T-helper 22 cell (primary cell): ENCODE measurements at places on chromosomes 11 and 22.

GRCh38 chr11:86138958-86139357 is 70.1 kb upstream of the PICALM start:
- DNase-seq, result no peak

- DNase-seq, result no peak
Observed at GRCh38 chr11:112355726-112356125, 95.1 kb upstream of the PLET1 start.

GRCh38 chr11:101825531-101825930 is 89.3 kb upstream of the CEP126 start:
- DNase-seq, result no peak

DNA sequence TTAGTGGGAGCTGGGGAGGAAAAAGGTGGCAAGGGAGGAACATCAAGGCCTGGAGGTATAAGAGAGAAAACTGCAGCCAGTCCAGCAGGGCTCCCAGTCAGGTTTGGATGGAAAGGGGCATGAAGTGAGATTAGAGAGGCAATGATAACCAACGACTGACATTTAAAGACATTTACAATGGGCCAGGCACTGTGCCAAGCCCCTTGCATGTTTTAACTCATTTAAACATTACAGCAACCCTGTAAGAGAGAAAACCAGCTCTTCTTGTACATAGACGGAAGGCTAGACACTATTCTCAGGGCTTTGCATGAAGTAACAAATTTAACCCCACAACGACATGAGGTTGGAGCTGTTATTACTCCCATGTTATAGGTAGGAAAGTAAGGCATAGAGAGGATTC is 32.1 kb upstream of the PAK1 start:
- DNase-seq, result no peak

DNA sequence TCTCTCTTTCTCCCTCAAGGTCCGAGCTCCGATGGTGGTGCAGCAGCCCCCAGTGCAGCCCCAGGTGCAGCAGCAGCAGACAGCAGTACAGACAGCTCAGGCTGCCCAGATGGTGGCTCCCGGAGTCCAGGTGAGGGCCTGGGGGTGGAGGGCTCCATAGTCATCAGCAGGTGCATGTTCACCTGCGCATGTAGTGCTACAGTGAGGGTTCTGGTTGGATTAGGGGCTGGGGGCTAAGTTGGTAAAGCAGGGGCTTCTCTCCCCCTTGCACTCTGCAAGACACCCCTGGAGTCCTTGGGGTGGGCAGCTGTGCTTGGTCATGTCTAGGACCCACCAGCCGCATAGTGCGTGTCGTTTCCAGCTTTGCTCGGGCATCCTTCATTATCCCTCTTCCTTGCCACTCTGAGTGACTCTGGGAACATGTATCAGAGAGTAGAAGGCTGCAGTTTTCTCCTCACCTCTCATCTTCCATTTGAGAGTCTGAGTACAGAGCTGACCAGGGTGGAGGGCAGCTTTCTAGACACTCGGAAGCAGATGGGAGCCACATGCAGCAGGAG is 61.2 kb downstream of the MED15 start:
- no peak for DNase-seq

GRCh38 chr11:115869780-115870431 is 365.7 kb upstream of the CADM1 start:
- no peak for DNase-seq

DNA sequence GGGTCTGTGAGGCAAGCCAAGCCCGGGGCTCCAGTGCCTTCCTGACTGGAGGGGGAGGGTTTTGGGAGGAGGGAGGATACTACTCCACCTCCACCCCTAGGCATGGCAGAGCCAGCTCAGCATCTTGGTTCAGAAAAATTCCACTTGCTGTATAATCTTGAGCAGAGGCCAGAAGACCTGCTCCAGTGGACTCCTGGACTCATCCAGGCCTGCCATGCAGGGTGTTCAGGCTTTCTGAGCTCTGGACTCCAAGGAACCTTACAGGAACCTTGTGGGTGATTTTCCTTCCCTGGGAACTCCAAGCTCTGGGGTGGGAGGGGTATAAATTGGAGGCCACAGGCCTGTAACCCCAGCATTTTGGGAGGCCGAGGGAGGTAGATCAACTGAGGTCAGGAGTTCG is 9.4 kb downstream of the CSDC2 start:
- DNase-seq, result no peak

DNA sequence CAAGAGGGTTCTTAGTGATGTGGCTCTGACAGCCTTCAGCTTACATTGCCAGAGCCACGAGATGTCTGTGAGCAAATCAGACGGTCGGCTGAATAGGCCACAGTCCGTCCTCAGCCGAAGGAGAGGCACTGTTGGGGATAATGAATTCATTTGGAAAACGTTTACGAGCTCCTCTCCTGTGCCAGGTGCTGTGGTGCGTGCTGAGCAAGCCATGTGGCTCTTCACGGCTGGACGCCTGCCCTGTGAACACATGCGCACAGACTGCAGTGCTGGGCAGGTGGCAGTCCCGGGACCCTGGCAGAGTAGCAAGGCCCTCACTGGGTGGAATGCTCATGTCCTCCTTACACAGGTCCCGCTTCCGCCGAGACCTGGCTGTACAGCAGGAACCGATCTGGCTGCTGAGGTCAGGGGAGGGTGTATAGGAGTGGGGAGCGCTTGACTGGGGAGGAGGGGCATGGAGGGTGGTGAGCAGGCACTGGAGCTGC is 6.8 kb downstream of the TBC1D22A start:
- no peak for DNase-seq

GRCh38 chr22:31343235-31344191 is 2.6 kb downstream of the PATZ1 start:
- DNase-seq, result no peak

GRCh38 chr22:45007391-45008185 is 2.2 kb downstream of the PHF21B start:
- no peak for DNase-seq

DNA sequence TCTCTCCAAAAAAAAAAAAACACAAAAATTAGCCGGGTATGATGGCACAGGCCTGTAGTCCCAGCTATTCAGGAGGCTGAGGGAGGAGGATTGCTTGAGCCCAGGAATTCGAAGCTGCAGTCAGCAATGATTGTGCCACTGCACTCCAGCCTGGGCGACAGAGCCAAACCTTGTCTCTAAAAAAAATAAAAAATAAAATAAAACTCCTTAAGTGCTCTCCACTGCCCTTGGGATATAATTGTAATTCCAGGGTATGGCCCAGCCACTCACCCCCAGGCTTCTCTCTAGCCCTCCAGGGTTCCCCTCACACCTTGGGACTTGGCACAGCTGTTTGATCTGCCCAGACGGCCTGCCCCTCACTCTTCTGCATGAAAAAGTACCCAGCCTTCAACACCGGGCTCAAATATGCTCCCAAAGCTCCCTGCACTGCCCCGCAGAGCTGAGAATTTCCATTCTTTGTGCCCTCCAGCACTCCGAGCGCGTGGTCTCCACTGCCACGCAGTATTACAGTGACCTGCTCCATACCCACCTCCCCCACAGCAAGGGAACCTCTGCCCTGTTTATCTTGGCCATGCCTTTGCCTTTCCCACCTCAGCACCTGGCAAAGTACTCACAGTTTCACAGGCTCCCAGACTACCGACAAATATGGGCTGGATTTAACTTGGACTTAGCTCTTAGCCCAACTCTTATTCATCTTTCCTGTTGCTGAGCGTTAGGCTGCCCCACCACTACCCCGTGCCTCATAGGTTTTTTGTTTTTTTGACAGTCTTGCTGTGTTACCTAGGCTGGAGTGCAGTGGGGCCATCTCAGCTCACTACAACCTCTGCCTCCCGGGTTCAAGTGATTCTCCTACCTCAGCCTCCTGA is 7.6 kb upstream of the FTH1 start:
- DNase-seq, result no peak

DNA sequence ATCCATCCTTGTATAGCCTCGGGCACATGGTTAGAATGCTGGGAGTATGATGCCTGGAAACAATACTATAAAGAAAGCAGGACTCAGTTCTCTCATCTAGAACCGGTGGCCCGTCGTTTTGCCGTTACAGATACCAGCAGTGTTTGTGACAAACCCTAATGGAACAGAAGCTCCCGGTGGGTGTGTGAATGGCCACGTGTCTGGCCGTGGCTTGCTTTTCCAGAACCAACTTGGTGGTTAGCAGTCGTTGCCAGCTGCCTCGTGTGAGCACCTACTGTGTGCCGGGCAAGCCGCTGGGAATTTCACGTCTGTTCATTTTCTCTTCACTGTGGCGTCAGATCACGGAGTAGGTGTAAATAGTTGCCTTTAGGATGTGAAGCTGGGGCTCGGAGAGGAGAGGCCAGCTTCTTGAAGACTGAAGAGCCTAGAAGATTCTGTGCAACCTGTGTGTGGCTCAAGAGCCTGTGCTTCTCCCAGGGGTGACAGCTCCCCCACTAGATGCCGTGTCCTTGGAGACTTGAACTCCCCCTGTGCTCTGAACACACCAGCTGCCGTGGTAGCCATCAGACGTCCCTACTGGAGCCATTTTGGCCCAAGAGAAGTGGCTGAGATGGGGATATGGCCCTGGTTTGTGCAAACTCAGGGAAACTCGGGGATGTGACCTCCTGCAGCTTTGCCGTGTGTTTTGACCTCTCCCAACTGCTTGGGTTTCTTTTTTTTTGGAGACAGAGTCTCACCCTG is 57.5 kb upstream of the PPARA start:
- DNase-seq, result no peak

DNA sequence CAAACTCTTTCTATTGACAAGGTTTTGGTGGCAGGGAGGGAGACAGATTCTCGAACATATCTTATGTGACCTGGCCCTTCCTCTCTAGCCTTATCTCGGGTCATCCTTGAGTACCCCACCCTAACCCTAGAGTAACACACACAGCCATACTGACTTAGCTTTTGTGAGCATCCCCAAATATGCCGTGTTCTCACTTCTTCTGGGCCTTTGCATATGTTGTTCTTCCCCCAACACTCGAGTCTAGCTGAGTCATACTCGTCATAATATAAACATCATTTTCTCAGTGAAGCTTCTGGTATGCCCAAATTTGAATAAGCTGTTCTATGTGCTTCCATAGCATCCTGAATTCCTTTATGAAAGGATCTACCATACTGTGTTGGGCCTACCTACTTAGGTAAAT is 8.0 kb downstream of the TTC17 start:
- DNase-seq, result no peak

DNA sequence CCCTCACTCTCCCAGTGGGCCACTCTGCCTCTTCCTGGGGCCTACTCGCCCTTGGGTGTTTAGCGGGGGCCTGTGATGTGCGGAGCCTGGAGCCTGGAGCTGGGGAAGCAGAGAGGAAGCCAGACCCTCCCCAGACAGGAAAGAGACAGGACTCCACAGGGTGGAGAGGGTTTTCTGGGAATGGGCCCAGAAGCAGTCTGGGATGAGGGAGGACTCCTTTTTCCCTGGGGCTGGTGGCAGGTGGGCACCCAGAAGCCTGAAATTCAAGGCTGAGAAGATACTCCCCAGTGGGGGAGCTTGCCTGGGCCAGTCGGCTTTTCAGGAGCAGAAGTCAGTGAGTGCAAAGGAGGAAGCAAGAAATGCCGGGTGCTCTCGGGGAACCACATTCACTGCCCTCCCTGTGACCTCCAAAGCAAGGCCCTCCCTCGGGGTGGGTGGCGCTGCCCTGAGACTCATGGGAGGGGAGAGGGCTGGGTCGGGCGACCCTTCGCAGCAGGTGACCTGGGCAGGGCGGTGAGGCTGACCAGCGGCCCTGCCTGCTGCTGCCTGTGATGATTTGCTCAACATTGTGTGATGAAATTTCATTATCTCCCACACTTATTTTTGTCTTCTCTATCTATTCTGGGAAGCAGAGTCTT is 1377.4 kb downstream of the BRD1 start:
- no peak for DNase-seq

GRCh38 chr22:25564320-25564978 is at the start of gene GRK3:
Gene GRK3, plus strand, starts transcription at chr22:25564675. Its CDS starts 366 bp downstream, at chr22:25565041.
- no peak for DNase-seq

- DNase-seq, result no peak
Observed at GRCh38 chr11:102932678-102933077, 22.9 kb downstream of the MMP13 start.

DNA sequence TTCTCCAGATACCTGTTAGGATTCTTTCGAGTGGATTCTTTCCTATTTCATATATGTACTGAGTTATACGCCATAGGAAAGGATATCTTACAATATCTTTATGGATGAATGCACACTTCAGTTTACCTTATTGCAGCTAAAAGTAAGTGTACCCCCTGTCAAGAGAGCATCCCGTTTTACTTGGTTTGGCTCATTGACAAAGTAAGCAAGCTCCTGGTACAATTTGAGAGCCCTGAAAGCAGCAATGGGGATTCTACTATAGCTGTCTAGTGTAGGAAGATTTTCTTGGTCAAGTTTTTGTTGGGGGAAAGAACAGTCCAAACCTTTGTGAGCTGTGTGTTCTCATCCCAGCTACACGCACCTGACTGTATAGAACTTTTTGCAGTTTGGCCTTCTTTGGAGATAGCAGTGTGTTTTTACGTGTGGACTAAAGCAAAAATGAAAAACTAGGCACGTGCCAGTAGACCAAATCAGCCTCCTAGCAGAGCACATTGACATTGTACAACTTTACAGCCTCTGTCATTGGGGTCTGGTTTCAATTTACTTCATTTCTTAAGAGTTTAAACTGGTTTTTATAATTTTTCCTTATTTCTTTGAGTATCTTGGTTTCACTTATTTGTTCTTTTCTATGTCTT is 44.0 kb downstream of the PPP6R3 start:
- DNase-seq, result no peak
